Liver (tissue), 10 donors: ENCODE measurements at places on chromosomes 12 and 14. TPM values are rescaled to one million over a fixed set of nuclear protein-coding genes. Genes with fewer than 3 reads are reported as not detected.

DNA sequence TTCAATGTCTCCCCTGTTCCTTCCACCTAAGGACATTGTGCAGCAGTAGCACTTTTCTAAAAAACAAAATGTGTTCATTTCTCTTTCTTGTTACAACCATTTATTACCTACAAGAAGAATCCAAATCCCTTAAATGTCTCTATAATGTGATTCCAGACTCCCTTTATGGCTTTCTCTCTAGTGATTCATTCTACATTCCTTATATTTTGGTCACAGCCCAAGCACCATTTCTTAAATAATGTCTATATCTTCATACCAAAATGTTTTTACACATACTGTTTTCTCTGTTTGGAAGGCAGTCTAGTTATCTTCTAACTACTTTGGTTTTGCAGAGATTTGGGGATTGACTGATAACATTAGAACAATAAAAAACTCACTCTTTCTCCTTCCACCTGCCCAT is 1037.3 kb upstream of the FLRT2 start:
- no peak for DNase-seq
- no peaks in the 10 kb centered on the region for H3K36me3 ChIP-seq
- no peak overlapping the region for H3K27ac ChIP-seq
- H3K27me3 ChIP-seq = no peaks in the 10 kb centered on the region

GRCh38 chr14:26775765-26776563 is 178.1 kb upstream of the NOVA1 start:
- DNase-seq = no peak
- no peaks in the 10 kb centered on the region for H3K36me3 ChIP-seq
- no peak overlapping the region for H3K27ac ChIP-seq
- H3K27me3 ChIP-seq = no peaks in the 10 kb centered on the region
- H3K4me1 ChIP-seq = no peaks in the 10 kb centered on the region
- H3K4me3 ChIP-seq = no peak overlapping the region

The KRT3 gene
- polyA plus RNA-seq = not detected

GRCh38 chr12:91276509-91276908 is 93.9 kb upstream of the DCN start:
- no peaks in the 10 kb centered on the region for H3K4me1 ChIP-seq
- H3K27ac ChIP-seq = no peak overlapping the region
- peaks cover 2% of the 10 kb centered on the region for H3K27me3 ChIP-seq
- no peak for DNase-seq

The LBHD2 gene
- not detected for polyA plus RNA-seq

GRCh38 chr12:6396031-6396430 is 12.1 kb downstream of the LTBR start:
- H3K4me3 ChIP-seq = no peak overlapping the region
- peaks cover 22% of the 10 kb centered on the region for H3K36me3 ChIP-seq
- no peak for DNase-seq
- no peaks in the 10 kb centered on the region for H3K27me3 ChIP-seq
- H3K4me1 ChIP-seq = no peaks in the 10 kb centered on the region
- no peak overlapping the region for H3K27ac ChIP-seq

DNA sequence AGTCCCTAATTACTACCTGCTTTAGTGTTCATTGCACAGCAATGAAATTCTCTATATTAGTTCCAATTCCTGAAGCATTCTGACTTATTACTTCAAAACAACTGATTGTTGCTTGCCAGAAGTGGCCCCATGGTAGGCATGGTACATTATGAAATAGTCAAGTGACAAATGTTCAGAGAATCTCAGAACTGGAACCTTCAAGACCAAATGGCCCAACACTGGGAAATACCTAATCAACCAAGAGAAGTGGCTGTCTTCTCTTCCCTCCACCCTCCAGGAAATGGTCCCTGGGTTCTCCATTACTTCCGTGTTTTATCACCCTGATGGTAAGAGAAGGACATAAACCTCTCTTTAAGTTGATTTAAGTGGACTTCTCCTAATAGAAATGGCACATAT is 49.9 kb downstream of the ITPR2 start:
- peaks cover 5% of the 10 kb centered on the region for H3K36me3 ChIP-seq
- DNase-seq = no peak
- no peaks in the 10 kb centered on the region for H3K27me3 ChIP-seq
- no peak overlapping the region for H3K27ac ChIP-seq
- H3K4me1 ChIP-seq = no peaks in the 10 kb centered on the region

- no peak for DNase-seq
- H3K36me3 ChIP-seq = no peaks in the 10 kb centered on the region
- H3K27ac ChIP-seq = no peak overlapping the region
- no peaks in the 10 kb centered on the region for H3K27me3 ChIP-seq
Observed at GRCh38 chr14:99252940-99253868, 18.8 kb downstream of the BCL11B start.

DNA sequence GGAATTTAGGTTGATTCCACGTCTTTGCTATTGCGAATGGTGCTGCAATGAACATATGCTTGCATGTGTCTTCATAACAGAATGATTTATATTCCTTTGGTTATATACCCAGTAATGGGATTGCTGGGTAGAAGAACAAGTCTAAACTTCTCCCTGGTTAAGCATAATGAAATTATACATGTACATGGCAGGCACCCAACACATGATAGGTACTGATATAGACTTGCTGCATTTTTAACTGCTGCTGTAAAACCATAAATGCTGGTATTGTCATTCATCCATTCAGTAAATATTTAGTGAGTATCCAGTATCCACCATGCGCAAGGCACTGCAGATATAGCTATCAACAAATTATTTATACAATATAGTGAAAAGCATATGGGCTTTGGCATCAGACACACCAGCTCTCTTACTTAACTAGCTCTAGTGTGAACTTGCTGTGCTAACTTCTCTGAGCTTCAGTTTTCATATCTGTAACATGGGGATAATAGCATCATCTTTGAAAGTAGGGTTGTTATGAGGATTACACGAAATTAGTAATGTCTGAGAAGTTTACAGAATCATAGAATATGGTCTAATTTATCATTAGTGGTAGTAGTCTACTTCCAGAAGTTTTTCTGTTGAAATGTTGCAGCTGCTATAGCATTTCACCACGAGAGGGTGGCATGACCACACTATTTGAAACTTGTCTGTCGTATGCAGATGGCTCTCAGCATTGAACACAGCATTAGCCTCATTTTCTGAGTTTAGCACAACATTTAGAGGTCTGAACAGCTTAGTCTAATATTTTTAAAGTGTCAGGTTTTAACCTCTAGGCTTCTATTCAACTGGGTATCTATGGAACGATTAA is 32.0 kb upstream of the SEL1L start:
- H3K36me3 ChIP-seq = no peaks in the 10 kb centered on the region
- no peak overlapping the region for H3K4me3 ChIP-seq
- no peak overlapping the region for H3K27ac ChIP-seq
- no peaks in the 10 kb centered on the region for H3K27me3 ChIP-seq
- no peaks in the 10 kb centered on the region for H3K4me1 ChIP-seq

The DYNC1H1 gene
- polyA plus RNA-seq = 53.3 TPM

DNA sequence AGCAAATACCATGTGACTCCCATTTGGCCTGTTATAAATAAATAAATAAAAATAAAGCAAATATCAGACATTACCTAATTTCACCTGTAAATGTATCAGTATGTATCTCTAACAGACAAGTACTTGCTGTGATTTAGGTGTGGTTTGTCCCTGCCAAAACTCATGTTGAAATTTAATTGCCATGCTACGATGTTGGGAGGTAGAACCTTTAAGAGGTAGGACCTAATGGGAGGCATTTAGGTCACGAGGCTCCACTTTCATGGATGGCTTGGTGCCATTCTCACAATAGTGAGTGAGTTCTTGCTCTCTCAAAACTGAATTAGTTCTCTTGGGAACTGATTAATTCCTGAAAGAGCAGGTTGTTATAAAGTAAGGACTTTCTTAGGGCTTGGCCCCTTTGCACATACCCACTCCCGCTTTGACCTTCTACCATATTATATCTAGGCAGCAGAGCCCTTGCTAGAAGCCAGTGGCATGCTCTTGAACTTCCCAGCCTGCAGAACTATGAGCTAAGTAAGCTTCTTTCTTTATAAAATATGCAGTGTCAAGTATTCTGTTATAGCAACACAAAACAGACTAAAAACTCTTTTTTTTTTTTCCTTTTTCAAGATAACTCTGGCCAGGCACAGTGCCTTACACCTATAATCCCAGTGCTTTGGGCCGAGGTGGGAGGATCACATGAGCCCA is 26.0 kb downstream of the VEZT start:
- H3K4me3 ChIP-seq = no peak overlapping the region
- H3K27ac ChIP-seq = no peak overlapping the region
- no peaks in the 10 kb centered on the region for H3K36me3 ChIP-seq
- no peak for DNase-seq

DNA sequence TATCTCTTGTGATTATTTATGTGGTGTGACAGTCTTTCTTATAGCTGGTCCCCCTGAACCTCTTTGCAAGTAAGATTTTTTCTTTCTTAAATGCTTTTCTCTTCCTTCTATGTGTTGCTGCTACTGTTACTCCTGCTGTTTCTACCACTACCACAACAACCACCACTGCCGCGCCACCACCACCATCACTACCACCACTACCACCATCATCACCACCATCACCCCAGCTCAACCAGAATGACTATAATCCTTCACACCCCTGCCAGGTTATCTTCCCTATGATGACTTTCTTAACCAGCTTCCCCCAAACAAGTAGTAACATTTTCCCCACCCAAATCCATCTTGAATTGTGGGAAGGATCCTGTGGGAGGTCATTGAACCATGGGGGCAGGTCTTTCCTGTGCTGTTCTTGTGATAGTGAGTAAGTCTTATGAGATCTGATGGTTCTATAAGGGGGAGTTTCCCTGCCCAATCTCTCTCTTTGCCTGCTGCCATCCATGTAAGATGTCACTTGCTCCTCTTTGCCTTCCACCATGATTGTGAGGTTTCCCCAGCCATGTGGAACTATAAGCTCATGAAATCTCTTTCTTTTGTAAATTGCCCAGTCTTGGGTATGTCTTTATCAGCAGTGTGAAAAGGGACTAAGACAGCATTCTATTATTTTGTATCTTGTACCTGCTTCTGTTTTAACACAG is 52.2 kb downstream of the CHST11 start:
- H3K27me3 ChIP-seq = no peaks in the 10 kb centered on the region
- H3K36me3 ChIP-seq = no peaks in the 10 kb centered on the region
- no peak for DNase-seq
- H3K4me1 ChIP-seq = peaks cover 3% of the 10 kb centered on the region

- no peaks in the 10 kb centered on the region for H3K27me3 ChIP-seq
- H3K4me1 ChIP-seq = peaks cover 56% of the 10 kb centered on the region
- peak overlapping the region; percentile 85 for H3K27ac ChIP-seq
- DNase-seq = peak; percentile 51
Observed at GRCh38 chr14:21070610-21071224, 613 bp downstream of the ARHGEF40 start.

The RNFT2 gene
- polyA plus RNA-seq = 0.22 TPM

The TSPAN31 gene
- polyA plus RNA-seq = 22.3 TPM

GRCh38 chr14:70361893-70362292 is 2.4 kb upstream of the COX16 start:
- no peak overlapping the region for H3K4me3 ChIP-seq
- H3K27me3 ChIP-seq = no peaks in the 10 kb centered on the region
- H3K4me1 ChIP-seq = peaks cover 14% of the 10 kb centered on the region
- no peak overlapping the region for H3K27ac ChIP-seq

DNA sequence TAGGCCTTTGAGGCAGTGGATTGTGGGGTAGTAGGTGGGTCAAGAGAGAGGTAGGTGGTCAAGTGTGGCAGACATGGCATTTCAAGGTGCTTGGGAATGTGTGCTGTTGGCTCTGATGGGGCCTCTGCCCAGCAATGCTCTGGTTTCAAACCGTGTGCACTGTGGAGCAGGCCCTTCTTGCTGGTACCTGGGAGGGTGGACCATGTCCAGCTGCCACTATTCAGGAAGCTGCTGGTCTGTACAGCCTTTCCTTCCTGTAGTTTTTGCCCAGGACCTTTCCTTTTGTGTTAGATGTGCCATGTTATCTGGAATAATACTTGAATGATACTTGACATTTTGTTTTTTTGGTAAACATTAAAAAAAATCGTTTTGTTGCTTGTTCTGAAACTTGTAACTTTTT is 14.8 kb downstream of the RIMKLB start:
- no peak for DNase-seq
- H3K27me3 ChIP-seq = no peaks in the 10 kb centered on the region
- no peaks in the 10 kb centered on the region for H3K36me3 ChIP-seq

GRCh38 chr14:49977126-49977841 is 84.4 kb downstream of the ARF6 start:
- no peaks in the 10 kb centered on the region for H3K27me3 ChIP-seq
- no peak overlapping the region for H3K4me3 ChIP-seq
- H3K4me1 ChIP-seq = peaks cover 6% of the 10 kb centered on the region
- DNase-seq = no peak
- no peak overlapping the region for H3K27ac ChIP-seq

GRCh38 chr14:24032727-24033418 is 18.9 kb upstream of the CARMIL3 start:
- peaks cover 14% of the 10 kb centered on the region for H3K4me1 ChIP-seq
- H3K4me3 ChIP-seq = no peak overlapping the region
- H3K27me3 ChIP-seq = no peaks in the 10 kb centered on the region
- no peaks in the 10 kb centered on the region for H3K36me3 ChIP-seq
- DNase-seq = no peak

GRCh38 chr14:99685151-99685591 is 1.1 kb downstream of the CYP46A1 start:
- DNase-seq = peak; percentile 28
- no peak overlapping the region for H3K4me3 ChIP-seq
- H3K27ac ChIP-seq = no peak overlapping the region
- H3K27me3 ChIP-seq = no peaks in the 10 kb centered on the region
- no peaks in the 10 kb centered on the region for H3K36me3 ChIP-seq

The MYF6 gene
- polyA plus RNA-seq = 0.05 TPM

DNA sequence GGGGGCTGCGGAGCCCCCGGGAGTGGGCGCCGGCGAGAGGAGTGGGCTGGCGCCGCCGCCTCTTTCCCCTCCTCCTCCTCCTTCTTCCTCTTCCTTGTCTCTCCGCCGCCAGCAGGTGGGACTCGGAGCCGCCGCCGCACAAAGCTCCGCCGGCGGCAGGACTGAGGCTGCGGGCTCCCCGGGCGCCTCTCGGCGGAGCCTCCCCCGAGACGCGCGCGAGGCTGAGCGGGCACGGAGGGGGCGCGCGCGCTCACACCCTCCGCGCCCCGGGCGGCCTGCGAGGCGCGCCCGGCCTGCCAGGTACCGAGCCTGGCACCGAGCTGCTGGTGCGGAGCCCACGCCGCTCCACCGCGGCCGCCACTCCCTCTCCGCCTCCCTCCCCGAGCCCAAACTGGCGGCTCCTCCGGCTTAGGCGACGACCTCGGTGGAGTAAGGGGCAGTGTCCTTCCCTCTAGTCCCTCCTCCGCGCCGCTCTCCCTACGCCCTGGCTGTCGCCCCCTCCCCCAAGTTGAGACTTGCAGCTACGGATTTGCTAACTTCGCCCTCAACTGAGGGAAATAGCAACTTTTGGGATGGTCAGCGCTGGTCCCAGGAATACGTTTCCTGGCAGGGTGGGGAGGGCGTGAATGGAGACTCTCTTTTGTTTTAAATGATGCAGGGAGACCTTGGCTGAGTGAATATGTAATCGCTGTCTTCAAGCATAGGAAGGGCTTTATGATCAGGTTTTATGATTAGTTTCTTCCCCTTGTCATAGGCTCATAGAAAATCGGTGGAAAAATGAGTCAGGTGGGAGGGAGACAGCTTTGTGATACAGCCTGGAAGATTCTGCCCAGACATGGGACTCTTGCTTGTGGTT is 199.5 kb upstream of the CAND1 start:
- DNase-seq = no peak
- H3K27me3 ChIP-seq = no peaks in the 10 kb centered on the region
- H3K36me3 ChIP-seq = no peaks in the 10 kb centered on the region
- H3K4me3 ChIP-seq = peak overlapping the region; percentile 70
- no peak overlapping the region for H3K27ac ChIP-seq
- peaks cover 13% of the 10 kb centered on the region for H3K4me1 ChIP-seq

The NID2 gene
- 4.7 TPM for polyA plus RNA-seq

The COPS7A gene
- 33.5 TPM for polyA plus RNA-seq

The RHOJ gene
- 1.1 TPM for polyA plus RNA-seq

- H3K36me3 ChIP-seq = no peaks in the 10 kb centered on the region
- DNase-seq = no peak
- H3K27ac ChIP-seq = no peak overlapping the region
- no peaks in the 10 kb centered on the region for H3K4me1 ChIP-seq
- H3K27me3 ChIP-seq = no peaks in the 10 kb centered on the region
Observed at GRCh38 chr14:84343656-84344055, 1186.3 kb upstream of the FLRT2 start.
